ENCODE measurements at places on chromosomes 4 and X.

DNA sequence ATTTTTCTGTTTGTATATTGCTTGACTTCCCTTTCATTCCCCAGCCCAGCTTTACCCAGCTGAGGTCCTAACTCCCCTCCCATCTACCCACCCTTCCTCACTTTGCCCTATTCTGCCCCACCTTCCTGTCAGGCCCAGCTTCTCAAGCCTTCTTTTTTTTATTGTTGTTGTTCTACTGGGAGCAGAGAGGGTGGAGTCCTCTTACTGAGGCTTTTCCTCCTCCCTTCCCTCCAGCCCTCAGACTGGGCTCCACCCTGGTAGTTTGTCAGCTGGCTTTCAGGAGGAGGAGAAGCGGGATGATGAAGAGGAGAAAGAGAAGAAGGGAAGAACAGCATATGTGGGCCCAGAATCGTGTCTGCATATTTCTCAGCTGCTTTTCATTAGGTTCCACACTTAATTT, 3.2 kb upstream of the KLF8 start:
- no peak for DNase-seq

DNA sequence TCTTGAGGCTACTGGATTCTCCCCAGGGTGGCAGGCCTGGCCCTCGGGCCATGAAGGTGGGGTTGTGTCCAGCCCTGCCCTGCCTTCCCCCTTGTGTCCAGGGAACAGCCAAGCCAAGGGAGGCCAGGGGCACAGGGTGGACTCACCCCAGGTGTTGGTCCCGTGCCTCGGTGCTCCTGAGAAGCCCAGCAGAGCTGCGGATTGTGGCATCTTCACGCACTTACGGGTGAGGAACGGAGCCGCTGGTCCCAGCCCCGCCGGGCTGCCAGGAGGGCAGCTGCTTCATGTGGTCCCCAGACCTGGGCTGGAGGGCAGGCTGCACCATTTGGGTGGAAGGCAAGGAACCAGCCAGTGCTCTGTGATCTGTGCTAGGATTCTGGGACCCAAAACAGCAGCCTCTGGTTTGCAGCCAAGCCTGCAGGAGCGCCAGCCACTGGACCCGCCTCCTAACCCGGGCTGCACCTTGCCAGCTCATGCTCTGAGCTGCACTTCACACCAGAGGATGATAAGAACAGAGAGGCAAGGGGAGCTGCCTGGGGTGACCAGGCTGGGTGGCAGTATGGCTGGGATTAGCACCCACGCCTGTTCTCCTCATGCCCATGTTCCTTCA, 36.1 kb upstream of the HMX1 start:
- DNase-seq, result no peak

DNA sequence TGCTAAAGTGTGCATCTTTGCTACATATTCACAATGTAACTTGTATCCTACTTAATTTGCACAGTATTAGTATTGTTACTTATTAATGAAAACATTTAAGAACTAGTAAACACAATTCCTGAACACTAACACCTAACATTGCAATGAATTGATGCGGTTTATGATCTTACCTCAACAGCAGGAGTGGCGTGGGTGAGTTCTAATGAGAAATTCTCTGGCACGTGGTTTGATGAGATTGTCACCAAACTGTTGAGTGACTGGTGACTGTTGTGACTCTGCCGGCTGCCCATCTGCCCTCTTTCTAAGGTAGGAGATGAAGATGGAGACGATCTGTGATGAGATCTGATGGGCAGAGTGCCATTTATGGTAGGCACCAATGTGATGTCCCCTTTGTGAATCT, 2.9 kb downstream of the PCDH18 start:
- DNase-seq, result no peak

DNA sequence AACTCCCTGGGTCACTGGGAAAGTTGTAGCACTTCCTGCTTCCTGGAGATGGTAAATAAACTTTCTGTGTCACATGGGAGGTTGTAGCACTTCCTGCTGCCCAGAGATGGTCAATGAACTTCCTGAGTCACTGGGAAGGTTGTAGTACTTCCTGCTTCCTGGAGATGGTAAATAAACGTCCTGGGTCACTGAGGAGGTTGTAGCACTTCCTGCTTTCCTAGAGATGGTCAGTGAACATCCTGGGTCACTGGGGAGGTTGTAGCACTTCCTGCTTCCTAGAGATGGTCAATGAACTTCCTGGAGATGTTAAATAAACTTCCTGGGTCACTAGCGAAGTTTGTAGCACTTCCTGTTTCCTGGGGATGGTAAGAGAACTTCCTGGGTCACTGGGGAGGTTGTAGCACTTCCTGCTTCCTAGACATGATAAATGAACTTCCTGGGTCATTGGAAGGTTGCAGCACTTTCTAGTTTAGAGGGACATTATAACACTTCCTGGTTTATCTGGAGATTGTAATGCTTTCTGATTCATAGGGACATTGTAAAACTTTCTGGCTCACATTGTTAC, 62.3 kb upstream of the CD99 start:
- DNase-seq, result no peak

GRCh38 chr4:113256946-113257345, 207.5 kb downstream of the ANK2 start:
- no peak for DNase-seq

DNA sequence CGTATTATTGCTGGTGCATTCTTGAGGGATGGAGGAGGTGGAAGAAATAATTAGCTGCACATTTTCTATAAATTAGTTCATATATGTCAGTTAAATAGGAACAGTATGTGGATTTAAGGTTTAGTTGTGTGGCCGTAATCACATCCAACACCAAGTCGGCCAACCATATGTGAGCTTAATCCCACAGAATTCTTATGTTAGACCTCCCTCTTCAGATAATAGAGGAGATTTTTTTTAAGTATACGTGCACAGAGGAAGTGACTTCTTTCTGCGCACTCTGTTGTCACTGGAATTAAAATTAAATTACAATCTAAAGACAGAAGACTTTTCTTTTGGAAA, 2.1 kb downstream of the SEPTIN11 start:
- DNase-seq, result no peak

DNA sequence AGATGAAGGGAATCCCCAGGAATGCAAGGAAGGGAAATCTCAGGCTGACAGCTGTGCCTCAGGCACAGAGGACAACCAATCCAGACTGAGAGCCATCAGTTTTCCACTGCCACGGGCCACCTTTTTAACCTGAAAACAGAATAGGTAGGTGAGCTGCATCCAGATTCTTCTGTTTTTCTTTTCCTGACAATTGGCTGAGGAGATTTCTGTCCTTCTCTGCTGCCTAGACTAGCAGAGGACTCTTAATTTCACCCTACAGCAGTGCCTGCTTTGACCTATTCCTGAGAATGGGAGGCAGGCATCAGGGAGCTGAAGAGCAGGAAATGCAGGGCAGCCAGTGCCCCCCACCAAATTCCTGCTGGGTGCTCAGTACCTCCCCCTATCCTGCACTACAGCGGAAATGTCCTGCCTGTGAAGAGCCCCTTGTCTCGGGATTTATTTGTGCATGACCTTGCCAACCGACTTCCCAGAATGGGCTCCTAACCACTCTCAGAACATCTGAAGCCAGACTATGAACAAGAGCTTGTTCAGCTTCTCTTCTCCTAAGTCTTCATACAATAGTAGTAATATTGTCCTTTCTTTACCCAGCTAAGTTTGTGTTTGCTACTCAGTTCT, 65.1 kb downstream of the CASK start:
- no peak for DNase-seq

DNA sequence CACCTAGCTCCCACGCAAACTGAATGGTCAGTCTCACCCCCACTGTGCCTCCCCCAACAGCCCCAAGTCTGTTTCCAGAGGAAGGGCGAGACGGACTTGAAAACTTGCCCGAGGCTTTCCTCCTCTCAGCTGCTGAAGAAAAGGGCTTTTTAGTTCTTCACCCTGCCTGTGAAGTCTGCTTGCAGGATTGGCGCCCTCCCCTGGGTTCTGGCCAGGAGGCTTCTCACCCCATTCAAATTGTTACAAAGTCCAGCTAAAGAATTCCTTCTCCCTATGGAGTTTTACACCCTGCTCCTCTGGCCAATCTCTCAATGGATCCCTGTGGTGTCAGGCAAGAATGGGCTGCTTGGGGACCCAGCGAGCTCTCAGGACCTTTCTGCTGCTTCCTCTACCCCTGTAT, 241.0 kb downstream of the AFF2 start:
- DNase-seq, result no peak

DNA sequence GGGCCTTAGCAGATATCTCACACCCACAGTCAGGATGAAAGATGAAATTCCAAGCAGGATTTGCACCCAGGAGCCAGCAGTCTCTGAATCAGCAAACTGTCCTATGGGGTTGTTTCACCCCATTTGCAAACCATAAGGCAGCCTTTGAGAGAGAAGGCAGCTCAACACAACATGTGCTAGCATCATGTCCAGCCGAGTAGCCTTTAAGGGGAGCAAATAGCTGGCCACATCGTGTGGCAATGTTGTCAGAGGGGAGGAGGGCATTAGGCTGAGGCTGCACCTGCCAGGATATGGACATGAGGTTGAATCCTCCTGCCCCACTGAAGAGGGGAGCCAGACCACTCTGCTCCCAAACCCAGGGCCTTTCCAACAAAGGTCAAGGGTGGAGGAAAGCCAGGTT, 20.6 kb upstream of the PJA1 start:
- DNase-seq, result no peak

DNA sequence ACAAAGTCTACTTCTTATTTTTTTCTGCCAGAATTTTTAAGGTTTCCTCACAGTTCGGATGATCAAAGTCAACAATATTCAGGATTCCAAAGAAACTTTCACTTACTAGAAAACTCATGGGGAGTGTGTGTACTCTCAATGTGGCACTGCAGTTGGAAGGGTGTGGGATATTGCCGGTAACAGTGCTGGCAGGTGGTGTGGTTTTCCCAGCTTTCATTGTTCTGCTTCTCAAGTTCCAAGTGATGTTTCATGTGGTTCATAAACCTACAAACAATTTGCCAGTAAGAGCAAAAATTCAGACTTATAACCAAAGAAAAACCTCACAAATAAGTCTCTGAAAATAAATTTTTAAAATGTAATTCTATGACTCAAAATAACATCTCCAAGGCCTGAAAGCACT, 39.8 kb downstream of the ZNF280C start:
- no peak for DNase-seq
